ENCODE measurements at places on chromosomes 1 and 21.

- no peak for DNase-seq
Measured at GRCh38 chr1:32263744-32264143, 12.7 kb downstream of the LCK start.

DNA sequence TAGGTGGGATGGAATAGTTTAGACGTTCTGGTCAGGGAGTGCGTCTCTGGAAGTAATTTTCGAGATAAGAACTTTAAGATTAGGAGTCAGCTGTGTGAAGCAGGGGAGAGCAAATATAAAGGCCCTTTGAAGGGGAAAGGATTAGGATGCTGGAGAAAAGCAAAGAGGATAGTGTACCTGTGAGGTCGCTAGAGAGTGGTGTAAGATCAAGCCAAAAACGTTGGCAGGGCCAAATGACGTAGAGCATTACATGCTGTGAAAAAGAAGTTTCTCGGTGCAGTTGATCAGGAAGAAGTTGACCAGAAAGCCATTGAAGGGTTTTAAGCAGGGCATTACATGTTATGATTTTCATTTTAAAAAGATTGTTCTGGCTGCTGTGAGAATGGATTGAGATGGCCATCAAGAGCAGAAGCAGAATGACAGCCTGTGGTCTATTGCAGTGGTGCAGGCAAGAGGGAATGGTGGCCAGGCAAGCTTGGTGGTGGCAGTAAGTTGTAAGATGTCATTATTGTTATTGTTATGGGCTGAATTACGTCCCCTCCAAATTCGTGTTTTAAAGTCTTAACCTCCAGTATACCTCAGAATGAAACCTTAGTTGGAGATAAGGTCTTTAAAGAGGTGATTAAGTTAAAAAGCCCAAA is 113.6 kb upstream of the KIF26B start:
- DNase-seq: no peak

- peak; percentile 53 for DNase-seq
Measured at GRCh38 chr1:225470211-225471108, 42.6 kb upstream of the LBR start.

GRCh38 chr1:44664730-44665370 is 9.4 kb downstream of the TMEM53 start:
- no peak for DNase-seq

DNA sequence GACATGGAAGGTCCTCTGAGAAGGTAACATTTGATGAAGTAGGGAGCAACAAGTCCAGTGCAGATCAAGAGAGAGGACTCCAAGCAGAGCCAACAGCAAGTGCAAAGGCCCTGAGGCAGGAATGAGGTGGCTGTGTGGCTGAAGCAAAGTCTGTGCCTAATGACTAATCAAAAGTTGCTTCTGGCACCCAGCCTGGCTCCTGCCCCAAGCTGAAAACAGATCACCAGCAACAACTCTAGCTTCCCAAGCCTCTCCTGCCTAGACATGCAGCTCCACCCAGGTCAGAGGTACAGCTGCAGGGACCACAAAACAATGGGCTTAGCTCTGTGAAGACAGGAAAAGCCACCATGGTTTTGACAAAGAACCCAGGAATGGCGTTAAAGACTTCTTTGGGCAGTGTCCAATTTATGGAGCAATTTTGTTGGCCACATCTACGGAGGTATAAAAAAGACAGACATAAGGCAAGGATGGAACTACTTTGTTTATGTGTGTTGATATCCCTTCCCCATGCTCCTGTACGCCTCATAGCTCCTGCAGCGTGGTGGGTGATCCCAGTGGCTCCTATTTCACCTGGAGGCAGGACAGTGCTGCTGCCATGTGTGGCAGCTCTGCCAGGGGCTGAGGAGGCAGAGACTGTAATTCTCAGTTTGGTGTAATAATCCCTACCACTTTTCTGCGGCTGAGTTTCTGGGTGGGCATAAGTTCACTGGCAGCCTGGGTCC is 26.4 kb upstream of the IGSF3 start:
- DNase-seq: no peak
